ENCODE measurements at places on chromosomes 1 and 21.

DNA sequence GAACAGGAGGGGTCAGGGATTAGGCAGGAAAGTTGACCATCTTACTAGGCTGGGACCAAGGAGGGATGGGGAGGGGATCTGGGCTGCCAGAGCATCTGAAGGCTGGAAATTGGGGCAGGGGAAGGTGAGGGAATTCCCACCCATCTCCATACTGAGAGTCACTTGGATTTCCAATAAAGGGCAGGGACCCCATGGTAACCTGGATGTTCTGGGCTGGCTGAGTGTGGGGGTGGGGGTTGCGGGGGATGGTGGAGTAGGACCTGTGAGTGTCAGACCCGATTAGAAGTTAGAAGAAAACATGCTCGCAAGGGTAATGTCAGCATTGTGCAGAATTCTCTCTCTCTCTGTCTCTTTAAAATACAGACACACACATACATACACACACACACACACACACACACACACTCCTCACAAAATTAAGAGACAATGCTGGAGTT, 40.0 kb upstream of the EPS15 start:
- no peak for DNase-seq

DNA sequence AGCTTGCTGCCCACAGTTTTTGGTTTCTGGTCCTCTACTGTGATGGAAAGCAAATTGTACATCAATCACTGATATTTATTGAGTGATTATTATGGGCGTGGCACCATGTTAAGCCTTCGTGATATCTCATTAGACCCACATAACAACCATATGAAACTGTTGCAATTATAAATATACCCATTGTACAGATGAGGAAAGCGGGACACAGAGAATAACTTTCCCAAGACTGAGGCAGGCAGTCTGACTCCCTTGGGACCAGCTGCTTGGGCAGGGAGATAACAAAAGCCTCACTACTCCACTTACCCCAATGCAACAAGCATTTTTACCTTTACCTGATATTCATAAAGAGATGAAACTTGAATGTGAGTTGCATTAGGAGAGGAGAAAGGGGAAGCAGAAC, 4.3 kb upstream of the CASZ1 start:
- no peak for DNase-seq

DNA sequence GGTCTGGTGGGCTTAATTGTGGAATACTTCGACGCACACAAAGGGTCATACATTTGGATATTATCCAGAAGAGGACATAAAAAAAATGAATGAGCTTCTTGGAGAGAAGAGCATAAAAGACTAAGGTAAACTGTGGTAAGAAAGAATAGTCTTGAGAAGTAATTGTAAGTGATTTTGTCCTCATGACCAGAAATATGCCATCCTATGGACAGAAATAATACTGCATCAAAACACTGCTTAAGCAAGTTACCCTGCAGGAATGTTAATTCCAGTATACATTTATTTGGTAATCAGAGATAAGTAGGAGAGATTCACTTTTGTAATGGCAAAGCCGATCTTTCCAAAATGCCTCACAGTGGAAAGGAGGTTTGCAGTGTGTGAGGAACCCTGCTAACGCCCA, 111.9 kb downstream of the NRIP1 start:
- no peak for DNase-seq

DNA sequence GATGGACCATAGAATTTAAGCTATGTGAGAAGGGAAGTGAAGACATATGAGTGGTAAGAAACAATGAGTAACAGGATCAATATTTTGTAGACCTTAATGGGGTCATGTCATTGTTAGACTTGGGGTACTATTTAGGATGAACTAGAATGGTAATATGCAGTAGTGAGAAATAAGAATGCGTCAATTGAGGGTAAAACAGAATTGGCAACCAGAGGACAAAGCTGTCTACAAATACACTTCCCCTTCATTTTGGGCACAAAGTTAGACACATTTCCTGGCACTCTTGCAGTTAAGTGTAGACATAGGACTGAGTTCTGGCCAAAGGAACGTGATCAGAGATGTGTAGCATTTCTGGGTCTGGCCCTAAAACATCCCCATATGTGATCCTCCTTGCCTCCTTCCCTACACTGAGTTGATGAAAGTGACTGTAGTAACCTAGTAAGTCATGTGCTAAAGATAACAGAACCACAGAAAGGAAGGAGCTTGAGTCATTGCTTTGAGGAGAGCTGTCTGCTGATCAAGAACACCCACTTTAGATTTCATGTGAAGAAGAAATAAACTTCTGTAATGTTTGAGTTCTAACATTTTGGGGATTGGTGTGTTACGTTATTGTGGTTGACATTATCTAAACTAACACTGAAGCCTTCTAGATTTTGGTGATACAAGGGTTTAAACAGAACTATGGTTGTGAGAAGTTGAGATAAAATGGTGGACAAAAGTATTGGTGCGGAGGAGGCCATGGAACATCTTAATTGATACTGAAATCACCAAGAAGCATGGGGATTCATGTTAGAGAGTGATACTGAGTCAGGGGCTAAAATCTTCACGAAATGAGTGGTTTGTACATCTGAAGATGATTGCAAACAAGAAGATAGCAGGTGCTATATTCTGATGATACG, 41.7 kb downstream of the CD55 start:
- no peak for DNase-seq

DNA sequence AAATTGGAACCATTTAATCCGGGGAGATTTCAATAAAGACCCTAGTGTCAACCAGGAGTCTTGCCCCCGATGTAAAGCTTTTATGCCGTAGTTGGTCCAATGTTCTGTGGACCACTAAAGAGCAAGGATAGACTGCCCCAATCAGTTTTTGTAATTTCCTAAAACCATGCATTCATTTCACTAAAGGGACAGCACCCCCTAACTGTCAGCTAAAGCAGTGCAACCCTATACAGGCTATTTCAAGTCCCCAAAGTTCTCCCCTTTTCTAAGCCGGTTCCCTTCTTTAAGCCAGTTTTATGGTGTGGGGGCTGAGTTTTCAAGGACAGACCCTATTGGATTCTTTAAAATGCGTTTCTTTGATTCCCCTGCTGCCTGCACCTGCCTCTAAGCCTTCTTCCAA, 12.7 kb upstream of the PDPN start:
- no peak for DNase-seq

GRCh38 chr1:56525489-56526041, 53.8 kb downstream of the PLPP3 start:
- no peak for DNase-seq

- DNase-seq = no peak
Observed at GRCh38 chr1:2468041-2468472, 8.0 kb upstream of the PLCH2 start.
